CD4-positive, alpha-beta T cell (primary cell): ENCODE measurements at places on chromosomes 5 and 9.

- DNase-seq: no peak
Observed at GRCh38 chr5:139862803-139863202, 67.2 kb downstream of the PSD2 start.

DNA sequence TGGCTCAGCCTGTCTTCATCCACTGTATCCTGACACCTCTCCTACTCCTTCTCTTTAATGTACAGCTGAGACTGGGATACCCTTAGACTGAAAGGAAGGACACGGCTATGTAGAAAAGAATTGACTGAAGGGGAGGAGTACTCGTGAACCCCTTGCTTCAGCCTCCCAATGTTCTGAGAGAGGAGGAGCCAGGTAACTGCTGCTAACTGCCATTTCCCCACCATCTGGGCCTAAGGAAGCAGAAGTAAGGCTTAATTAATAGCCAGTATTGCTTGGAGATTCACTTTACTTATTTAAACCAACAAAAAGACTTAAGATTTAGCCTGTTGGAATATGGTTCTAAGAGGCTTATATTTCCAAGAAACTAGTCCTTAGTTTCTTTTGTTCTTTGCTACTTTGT lies 18.8 kb upstream of the RGS3 start:
- DNase-seq: no peak

DNA sequence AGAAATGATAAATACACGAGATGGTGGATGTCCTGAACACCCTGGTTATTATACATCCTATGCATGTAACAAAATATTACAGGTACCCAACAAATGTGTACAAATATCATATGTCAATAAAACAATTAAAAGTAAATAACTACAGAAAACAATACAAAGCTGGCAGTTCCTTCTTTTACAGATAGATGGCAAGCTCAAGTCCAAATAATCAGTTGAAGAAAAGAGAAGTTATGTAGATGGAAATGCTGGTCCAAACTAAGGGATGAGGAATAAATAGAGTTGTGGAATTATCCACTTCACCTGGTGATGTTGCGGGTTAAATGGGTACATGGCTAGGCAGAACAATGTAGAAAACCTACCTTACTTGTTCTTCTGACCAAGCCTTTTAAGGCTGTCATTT lies 79.4 kb downstream of the PALM2AKAP2 start:
- DNase-seq: no peak

GRCh38 chr5:22958462-22959262 lies 105.5 kb upstream of the CDH12 start:
- DNase-seq: no peak

GRCh38 chr9:111192650-111193049 lies 137.4 kb downstream of the OR2K2 start:
- no peak for DNase-seq

DNA sequence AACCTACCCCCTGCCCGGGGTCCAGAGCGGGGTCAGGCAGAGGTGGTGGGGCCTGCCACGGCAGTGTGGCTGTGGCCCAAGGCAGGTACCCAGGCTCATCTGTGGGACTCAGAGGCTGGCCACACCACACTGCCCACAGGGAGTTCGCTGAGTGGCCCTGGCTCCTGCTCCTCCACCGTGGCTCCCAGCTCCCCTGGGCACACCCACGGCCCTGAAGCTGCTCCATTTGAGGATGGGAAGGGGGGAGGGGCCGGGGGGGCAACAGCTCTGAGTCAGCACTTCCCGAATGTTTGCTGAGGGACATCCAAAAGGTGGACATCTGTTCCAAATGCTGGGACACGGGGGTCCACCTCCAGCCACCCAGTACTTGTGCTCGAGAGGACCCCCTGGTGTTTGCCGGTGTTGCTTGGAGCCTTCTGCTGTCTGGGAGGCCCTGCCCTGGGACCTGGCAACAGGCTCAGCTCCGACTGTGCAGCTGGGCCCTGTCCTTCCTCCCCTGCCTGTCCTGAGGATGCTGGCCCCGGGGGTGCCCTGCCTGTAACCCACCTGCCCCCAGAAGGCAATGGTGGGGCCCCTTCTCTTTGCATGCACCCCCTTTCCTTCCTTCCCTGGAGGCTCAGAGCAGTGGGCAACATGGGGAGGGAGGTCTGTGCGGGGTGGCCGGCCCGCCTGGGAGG lies 2.5 kb upstream of the NRARP start:
- no peak for DNase-seq

DNA sequence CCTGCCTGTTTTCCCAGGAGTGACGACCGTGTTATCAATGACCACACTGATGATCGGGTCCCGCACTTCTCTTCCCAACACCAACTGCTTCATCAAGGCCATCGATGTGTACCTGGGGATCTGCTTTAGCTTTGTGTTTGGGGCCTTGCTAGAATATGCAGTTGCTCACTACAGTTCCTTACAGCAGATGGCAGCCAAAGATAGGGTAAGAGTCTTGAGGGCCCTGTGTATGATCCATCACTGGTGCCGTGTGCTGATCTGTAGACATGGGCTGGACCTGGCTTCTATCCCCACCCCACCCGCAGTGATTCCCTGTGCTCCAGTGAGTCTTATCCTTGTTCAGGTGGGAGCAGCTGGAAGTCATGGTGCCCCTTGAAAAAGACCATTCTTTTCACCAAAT lies 26.0 kb downstream of the GABRP start:
- DNase-seq: no peak

DNA sequence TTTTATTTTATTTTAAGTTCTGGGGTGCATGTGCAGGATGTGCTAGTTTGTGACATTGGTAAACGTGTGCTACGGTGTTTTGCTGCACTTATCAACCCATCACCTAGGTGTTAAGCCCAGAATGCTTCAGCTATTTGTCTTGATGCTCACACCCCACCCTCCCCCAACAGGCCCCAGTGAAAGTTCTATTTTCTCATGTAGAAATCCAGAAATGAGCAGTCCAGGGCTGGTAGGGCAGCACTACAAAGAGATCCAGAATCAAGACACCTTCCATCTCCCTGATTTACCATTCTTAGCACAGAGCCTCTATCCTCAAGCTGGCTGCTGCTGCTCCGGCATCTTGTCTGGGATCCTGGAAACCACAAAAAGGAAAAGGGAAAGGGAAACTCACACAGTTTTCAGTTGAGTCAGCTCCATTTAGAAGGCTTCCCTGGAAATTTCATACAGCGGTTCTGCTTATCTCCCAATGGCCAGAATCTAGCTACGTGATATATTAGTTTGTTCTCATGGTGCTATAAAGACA lies 85.4 kb upstream of the SMARCA2 start:
- no peak for DNase-seq

GRCh38 chr5:191036-191948 lies at the start of gene LRRC14B:
Gene LRRC14B (plus strand): TSS chr5:191495. CDS start chr5:191539, 44 bp downstream.
- DNase-seq: peak; percentile 11

GRCh38 chr5:14281746-14282181 lies 138.6 kb downstream of the TRIO start:
- no peak for DNase-seq

GRCh38 chr9:29449306-29449705 lies 1876.0 kb upstream of the C9orf72 start:
- DNase-seq: no peak

- DNase-seq: no peak
Observed at GRCh38 chr5:178454303-178454702, 135.9 kb downstream of the COL23A1 start.

GRCh38 chr9:102779356-102779755 lies 215.8 kb upstream of the CYLC2 start:
- DNase-seq: no peak

- no peak for DNase-seq
Observed at GRCh38 chr9:16884373-16884772, 13.9 kb upstream of the BNC2 start.

GRCh38 chr5:74221413-74221812 lies 419.1 kb downstream of the ENC1 start:
- DNase-seq: no peak

GRCh38 chr9:135049460-135049859 lies 38.0 kb upstream of the OLFM1 start:
- DNase-seq: no peak

DNA sequence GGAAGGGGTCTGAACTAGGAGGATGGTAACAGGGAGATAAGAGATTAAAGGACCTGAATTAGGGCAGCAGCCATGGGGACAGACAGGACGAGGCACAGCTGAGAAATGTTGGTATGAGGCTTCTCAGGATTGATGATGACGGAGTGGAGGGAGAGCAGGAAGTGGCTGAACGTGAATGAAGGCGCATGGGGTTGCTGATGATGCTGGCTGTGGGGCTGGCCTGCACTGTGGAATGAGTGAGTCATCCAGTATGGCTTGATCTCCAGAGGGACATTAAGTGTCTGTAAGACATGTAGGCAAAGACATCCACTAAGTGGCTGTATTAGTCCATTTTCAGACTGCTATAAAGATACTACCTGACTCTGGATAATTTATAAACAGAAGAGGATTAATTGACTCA lies 256.4 kb downstream of the ICE1 start:
- no peak for DNase-seq

- DNase-seq: no peak
Observed at GRCh38 chr9:110947491-110948044, 90.7 kb downstream of the LPAR1 start.

DNA sequence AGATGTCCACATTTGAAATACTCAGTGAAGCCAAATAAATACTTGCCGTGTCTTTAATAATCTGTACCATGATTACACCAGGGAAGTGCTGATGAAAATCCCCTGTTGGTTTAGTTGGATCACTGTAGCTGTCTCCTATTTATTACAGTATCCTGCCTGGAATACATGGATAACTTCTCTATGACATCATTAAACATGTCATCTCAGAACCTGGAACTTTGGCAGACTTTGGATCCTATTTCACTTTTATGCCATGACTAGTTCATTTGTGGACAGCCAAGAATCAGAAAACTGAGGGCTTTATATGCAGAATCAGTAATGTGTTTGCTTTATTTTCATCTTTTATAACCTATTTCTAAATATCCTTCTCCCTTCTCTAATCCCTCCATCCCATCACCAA lies at the start of gene TXNDC8:
Gene TXNDC8, minus strand, starts transcription at position 137 of the 400 bp plus-strand sequence.
- DNase-seq: no peak

GRCh38 chr9:93701494-93702218 lies 125.3 kb downstream of the PHF2 start:
- DNase-seq: no peak

- DNase-seq: no peak
Observed at GRCh38 chr5:54900984-54901725, 84.2 kb downstream of the ESM1 start.

DNA sequence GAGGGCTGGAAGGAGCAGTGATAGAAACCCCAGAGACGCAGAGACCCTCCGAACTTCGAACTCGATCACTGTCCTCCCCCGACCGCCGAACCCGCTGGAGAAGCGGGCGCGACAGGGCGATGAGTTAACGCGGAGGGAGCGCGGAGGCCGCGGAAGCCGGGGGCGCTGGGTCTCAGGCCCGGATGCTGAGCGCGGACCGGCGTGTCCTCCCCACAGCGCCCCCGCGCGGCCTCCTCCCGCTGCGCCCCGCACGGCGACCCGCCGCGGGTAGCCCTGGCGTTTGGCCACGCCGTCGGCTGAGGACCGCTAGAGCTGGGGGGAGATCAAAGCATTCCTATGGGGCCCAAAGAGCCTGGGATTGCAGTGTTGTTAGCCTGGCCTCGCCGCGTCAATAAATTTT lies 7.7 kb upstream of the DMRT2 start:
- DNase-seq: no peak

- DNase-seq: no peak
Observed at GRCh38 chr5:113267361-113267900, 167.4 kb downstream of the TSSK1B start.

DNA sequence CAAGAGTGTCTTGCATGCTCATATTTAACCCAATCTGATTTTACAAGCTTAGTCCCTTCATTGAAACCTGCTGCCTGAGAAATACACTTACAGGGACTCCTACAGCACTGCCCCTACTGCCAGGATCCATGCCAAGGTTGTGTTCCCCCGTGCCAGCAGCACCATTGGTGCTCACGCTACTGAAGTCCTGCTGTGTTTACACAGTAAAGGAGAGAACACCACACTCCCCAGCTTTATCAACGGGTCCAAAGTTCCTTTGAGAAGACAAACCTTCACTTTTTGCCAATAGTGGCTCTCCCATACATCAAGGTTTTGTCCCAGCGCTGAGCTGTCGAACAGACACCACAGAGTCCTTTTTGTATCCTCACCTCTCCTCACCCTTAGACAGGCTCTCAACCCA lies 155.1 kb upstream of the WWC1 start:
- DNase-seq: no peak

DNA sequence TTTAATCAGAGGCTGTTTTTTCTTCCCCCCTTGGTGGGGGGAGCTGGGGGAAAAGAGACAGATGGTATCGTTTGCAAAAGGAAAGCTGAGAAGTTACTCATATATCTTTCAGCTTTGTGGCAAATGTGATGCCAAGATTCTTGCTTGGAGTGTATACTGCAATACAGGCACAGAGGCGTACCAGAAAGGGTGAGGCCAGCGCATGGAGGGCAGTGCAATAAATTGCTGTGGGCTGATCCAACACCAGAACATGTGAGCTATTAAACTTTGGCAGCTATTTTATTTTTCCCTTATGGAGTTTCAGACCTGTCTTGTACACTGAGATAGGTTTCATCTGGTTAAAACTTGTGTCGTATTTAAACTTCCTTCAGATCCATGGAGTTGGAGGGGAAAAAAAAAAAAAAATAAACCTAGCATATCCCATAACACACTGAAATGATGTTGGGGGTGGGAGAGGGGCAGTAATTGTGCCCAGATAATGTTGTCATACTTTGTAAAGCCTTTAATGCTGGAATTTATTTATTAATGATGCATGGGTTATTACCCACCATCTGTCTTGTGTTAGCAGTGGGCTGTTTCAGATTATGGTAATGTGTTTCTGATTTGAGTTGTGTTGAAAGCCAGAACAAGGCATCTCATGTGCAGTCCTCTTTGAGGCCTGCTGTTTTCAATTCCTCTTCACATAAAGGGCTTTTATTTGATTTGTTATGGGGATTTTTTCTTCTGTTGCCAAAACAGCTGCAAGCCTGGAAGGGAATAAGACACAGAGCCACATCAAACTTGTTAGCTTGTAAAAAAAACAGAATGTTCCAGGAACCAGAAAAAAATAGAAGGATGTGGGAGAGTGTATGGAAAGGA lies 891.3 kb downstream of the TLE1 start:
- DNase-seq: no peak

DNA sequence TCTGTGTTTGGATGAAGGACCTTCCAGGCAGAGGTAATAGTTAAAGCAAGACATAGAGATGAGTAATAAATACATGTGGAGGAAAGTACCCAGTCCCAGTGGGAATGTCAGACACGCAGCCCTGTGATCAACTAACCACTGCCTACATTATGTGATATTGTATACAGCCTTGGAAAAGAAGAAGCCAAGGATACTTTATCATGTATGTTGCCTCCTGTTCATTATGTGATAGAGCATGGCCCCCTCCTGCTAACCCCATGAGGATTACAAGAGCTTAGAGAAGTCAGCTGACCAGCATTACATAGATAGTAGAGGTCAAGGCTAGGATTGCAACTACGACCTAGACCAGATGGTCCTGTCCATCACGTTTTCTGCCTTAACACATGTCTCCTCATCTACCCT lies 497.0 kb upstream of the TNC start:
- no peak for DNase-seq

DNA sequence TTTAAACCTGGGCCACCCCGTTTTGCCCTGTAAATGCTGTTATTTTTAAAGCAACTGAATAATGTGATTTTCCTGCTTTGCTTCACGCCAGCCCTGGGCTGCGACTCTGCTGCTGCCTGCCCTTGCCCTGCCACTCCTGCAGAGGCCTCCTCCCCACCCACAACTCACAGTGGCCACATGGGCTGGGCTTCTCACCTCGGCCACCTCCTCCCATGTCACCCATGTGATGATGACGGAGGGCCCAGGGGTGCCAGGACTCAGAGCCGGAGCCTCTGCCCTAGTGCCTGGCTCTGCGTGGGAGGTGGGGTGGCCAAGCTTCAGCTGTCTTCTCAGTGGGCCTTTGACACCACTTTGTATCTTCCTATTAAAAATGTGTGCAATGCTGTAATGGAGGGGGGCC lies 48.1 kb upstream of the NKD2 start:
- DNase-seq: no peak

GRCh38 chr5:176444742-176445141 lies 3.4 kb upstream of the FAF2 start:
- DNase-seq: no peak
